ENCODE measurements at places on chromosomes 7 and 10. TPM values are rescaled to one million over a fixed set of nuclear protein-coding genes. Genes with fewer than 3 reads are reported as not detected.

- no peak overlapping the region for H3K4me3 ChIP-seq
- H3K27me3 ChIP-seq = no peaks in the 10 kb centered on the region
- no peak overlapping the region for H3K27ac ChIP-seq
- no peaks in the 10 kb centered on the region for H3K36me3 ChIP-seq
- H3K4me1 ChIP-seq = peaks cover 47% of the 10 kb centered on the region
These were observed 7.4 kb downstream of the NRCAM start for GRCh38 chr7:108448584-108449505.

- DNase-seq = no peak
- peaks cover 6% of the 10 kb centered on the region for H3K4me1 ChIP-seq
- no peaks in the 10 kb centered on the region for H3K36me3 ChIP-seq
- H3K4me3 ChIP-seq = no peak overlapping the region
- no peak overlapping the region for H3K27ac ChIP-seq
These were observed 99.7 kb upstream of the CAV2 start for GRCh38 chr7:116399819-116400218.

DNA sequence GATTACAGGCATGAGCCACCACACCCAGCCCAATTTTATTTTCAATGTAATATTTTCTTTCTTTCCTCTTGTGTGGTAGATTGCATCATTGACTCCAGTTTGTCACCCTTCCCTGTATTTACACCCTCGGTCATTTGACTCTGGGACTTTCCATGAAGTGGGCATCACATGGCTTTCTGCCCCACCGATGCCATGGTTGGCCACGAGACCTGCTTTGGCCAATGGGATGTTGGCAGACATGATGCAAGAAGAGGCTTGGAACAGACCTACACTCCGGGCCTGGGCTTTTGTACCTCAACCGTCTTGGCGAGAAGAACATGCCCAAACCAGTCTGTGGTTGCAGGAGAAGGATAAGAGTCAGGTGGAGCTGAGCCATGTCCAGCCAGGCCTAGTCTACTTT is 38.8 kb upstream of the CACUL1 start:
- no peaks in the 10 kb centered on the region for H3K36me3 ChIP-seq
- no peak overlapping the region for H3K4me3 ChIP-seq
- H3K27ac ChIP-seq = no peak overlapping the region

- no peaks in the 10 kb centered on the region for H3K4me1 ChIP-seq
- H3K27ac ChIP-seq = no peak overlapping the region
- DNase-seq = no peak
- no peak overlapping the region for H3K4me3 ChIP-seq
- no peaks in the 10 kb centered on the region for H3K27me3 ChIP-seq
These were observed 107.5 kb downstream of the NPTX2 start for GRCh38 chr7:98724591-98724990.

- H3K27me3 ChIP-seq = no peaks in the 10 kb centered on the region
- H3K4me3 ChIP-seq = no peak overlapping the region
- H3K4me1 ChIP-seq = no peaks in the 10 kb centered on the region
- no peak overlapping the region for H3K27ac ChIP-seq
These were observed 166.3 kb downstream of the ZNF438 start for GRCh38 chr10:30865141-30865926.

DNA sequence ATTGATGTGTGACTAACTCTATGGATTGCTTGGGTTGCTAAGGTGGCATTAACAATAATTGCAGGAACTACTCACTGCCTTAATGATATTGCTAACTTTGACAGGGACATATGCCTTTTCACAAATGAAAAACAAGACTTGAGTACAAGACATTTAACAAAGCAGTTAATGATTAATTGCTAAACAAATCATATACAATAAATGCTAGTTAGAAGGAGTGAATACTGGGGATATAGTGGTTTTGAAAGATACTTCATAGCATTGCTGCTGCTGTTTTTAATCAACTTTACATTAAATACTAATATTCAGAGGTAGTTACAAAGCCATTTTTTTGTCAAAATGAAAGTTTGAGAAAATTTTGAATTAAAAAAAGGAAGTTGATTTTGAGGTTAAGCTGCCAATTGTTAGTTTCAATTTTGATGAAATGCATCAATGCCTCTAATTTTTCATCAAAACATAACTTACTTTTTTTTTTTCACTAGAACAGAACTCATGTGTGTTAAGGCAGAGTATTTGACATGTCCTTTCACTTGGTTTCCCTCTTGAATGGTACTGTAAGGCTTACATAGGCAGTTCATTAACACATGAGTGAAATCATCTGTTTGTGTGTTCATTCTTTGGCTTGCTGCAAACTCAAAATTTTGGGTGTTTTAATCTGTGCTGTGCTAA is 106.2 kb upstream of the SEMA3D start:
- H3K27me3 ChIP-seq = no peaks in the 10 kb centered on the region
- H3K27ac ChIP-seq = no peak overlapping the region
- H3K36me3 ChIP-seq = no peaks in the 10 kb centered on the region
- no peak overlapping the region for H3K4me3 ChIP-seq

DNA sequence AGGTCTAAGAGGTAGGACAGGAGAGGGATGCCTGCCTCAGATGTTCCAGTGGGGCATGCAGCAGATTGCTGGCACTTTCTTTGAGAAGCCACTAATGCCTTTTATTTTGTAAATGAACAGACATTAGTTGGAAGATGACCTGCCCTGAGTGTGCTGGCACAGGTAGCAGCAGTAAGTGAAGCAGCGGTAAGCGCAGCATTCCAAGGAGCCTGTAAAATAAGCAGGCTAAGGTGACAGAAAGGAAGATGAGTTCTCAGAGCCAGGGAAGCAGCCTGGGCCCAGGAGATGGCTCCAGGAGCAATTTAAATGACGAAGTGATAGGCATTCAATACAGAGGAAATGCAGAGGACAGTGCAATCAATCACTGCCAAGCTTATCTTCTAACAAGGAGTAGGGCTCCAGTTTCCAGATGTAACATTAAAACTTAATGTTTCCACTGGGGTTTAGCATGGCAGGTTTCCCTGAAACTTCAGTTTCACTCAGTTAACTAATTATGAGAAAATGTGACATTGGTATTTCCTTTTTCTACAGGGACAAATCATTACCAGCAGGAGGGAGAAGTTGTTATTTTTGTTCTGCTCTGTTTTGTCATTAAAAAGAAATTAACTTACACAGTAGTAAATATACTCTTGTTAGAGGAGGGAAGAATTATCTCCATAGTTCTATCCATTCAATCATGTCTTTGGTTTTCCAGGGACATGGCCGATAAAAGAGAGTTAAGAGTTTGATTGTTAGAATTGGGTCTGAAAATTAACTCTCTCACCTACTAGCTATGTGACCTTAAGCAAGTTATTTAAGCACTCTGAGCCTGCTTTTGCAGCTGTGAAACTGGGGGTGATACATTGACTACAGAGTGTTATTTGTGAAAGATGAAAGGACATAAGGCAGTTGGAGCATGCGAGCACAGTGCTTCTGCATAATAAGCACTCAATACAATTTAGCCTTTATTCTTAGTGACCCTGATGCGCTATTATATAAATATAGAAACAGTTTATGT is 96.6 kb upstream of the PTN start:
- no peaks in the 10 kb centered on the region for H3K4me1 ChIP-seq
- H3K36me3 ChIP-seq = no peaks in the 10 kb centered on the region
- H3K27me3 ChIP-seq = no peaks in the 10 kb centered on the region
- DNase-seq = no peak

- H3K27me3 ChIP-seq = no peaks in the 10 kb centered on the region
- DNase-seq = no peak
- H3K27ac ChIP-seq = no peak overlapping the region
These were observed 264.3 kb downstream of the ADK start for GRCh38 chr10:74415146-74415839.

The CPA2 gene
- total RNA-seq = 27.6 TPM

The INMT gene
- total RNA-seq = 3.3 TPM

The TWIST1 gene
- not detected for total RNA-seq
